Fibroblast of lung (primary cell): ENCODE measurements at places on chromosomes 1 and 21.

GRCh38 chr1:183063349-183063748, 40.1 kb downstream of the LAMC1 start:
- DNase-seq, result no peak

GRCh38 chr1:147735423-147735822, 25.0 kb downstream of the GJA5 start:
- DNase-seq, result no peak

GRCh38 chr1:234730770-234731568, 121.0 kb upstream of the IRF2BP2 start:
- peak; percentile 93 for DNase-seq

GRCh38 chr1:43293896-43294760, 6.7 kb upstream of the TIE1 start:
- DNase-seq, result peak; percentile 53

- no peak for DNase-seq
Observed at GRCh38 chr1:27117733-27118439, 37.0 kb downstream of the SLC9A1 start.

- DNase-seq, result no peak
Observed at GRCh38 chr1:173866413-173867115, 1.2 kb downstream of the GAS5 start.

GRCh38 chr1:204077979-204078696, 5.2 kb downstream of the SOX13 start:
- DNase-seq, result peak; percentile 15

DNA sequence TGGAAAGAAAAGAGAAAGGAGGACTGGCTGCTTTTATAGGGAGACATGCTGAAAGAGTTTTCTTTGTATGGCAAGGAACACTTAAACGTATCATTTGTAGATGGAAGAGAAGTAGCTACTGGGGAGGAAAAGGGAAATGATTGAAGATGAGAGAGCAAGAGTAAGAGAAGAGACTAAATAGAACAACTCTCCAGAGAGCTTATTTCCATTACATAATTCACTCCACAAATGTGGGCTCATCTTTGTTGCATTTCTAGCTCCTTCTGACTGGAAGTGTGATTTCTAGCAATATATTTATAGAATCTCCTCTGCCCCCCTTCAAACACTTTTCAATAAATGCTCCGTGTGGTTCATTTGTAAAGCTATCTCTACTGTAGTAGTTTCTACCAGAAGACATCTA, 71.0 kb downstream of the ST6GALNAC5 start:
- no peak for DNase-seq

DNA sequence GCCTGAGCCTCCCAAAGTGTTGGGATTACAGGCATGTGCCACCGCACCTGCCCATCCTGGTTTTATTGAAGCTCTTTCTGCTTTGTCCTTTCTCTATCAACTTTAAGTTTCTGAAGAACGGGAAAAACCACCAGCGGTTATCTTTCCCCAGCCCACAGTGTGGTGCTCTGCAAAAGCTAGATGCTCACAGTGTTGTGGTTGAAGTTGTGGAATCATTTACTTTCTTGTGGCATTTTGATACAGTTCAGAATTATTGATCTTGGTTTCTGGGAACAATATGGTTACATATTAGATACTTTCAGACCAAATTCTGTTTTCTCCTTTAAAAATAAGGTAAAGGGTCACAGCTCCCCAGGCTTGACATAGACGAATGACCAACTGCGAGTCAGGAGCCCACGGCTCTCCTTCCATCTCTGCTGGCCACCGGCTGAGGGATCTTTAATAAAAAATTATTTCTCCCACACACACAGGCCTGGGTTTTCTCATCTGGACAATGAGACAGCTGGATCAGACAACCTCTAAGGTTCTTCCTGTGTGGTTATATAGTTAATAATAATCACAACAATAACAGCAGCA, 385.3 kb downstream of the SETD4 start:
- DNase-seq, result peak; percentile 23

DNA sequence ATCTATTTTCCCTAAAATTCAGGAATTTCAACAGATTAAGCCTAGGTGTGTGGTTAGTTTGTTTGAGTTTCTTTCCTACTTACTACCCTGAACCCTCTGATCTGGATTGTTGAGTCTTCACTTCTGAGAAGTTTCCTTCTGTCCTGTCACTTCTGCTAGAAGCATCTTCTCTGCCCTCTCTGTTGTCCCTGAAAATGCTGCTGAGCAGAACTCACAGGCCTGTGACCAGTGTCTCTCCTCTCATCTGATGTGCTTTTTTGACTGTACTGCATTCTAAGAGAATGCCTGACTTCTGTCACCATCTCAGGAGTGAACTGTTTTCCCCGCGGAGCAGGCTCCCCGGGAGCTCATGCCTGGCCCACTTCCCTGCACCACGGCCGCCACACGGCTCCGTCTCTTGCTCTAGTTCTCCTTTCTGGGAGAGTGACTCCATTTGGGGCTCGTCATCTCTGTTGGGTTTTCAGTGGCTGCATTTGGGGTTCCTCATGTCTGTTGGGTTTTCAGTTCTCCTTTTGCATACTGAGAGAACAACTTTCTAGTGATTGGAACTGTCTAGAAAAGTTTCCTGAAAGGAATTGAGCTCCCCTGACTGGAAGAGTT, 77.9 kb downstream of the POFUT2 start:
- no peak for DNase-seq

DNA sequence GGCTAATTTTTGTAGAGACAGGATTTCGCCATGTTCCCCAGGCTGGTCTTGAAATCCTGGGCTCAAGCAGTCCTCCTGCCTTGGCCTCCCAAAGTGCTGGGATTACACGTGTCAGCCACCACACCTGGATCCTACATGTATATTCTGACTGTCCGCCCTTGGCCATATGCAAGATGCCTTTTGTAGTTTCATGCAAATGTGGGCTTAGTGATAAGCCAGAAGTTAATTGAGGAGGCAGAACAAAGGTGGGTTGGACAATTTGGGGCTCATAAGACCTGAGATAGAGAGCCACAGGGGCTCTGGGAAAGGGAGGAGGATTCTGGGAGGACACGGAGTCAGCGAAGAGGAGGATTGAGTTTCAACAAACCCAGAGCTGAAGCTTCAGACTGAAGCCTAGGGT, 24.9 kb downstream of the ALPL start:
- no peak for DNase-seq

DNA sequence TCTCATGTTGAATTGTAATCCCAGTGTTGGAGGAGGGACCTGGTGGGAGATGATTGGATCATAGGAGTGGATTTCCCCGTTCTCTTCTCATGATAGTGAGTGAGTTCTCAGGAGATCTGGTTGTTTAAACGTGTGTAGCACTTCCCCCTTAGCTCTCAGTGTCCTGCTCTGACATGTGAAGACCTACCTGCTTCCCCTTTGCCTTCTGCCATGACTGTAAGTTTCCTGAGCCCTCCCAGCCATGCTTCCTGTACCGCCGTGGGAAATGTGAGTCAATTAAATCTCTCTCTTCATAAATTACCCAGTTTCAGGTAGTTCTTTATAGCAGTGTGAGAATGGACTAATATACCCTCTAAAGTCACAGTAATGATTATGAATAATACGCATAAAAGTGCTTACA, 248.4 kb upstream of the LRRC7 start:
- no peak for DNase-seq

- peak; percentile 11 for DNase-seq
Observed at GRCh38 chr1:183315991-183316758, 102.0 kb downstream of the NMNAT2 start.

DNA sequence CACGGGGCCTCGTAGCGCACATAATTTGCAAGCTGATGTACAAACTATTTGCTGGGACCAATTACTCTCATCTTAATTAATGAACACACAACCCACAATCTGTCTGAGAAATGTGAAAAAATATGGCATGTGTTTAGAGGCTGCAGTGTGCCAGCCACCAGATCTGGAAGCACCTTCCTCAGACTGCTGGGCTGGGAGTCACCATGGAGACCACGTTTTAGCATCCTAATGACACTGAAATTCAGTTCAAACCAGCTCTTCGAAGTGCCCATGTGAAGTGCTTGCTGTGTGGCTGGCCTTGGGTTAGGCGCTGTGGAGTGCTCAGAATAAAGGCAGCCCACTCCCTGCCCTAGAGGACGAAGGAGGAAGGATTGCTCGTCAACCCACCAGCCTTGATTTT, 482.4 kb downstream of the OMA1 start:
- DNase-seq, result no peak

DNA sequence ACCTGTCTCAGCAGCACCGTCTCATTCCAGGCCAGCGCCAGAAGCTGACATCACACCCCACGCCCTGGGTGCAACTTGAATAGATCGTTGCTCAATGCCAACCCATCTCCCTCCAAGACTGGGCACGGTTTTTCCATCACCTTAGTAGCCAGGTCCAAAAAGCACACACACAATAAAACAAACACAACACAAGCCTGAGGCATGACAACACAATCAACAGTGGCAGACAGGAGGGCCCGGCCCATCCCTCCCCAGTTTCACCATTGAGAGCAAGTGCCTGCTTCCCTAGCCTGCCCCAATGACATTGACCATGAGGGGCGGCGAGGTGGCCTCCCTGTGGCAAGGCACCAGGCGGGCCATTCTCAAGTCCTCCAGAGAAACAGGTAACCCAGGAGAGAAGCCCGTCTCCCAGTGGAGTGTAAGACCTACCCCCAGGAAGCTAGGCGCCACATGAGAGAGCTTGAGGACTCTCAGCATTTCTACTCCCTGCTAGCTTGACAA, 2.7 kb downstream of the IFFO2 start:
- no peak for DNase-seq

DNA sequence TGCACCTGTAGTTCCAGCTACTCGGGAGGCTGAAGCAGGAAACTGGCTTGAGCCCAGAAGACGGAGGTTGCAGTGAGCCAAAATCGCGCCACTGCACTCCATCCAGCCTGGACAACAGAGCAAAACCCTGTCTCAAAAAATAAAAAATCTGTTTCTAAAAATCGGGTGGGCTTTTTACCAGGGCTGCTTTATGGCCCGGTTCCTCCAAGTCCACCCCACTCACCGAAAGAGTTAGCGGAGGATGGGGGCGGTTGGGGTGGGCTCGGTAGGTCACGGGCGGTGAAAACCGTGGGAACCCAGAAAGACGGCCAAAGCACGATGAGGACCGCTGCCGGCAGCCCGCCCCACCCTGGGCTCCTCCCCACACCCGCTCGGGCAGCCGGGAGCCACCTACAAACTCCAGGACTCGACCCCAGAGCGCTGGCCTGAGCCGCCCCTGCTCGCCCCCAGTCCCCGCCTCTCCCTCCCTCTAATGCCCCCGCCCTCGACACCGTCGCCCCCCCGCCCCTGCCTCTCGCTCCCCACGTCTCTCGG, 846 bp upstream of the PER3 start:
- DNase-seq, result peak; percentile 55

- DNase-seq, result no peak
Observed at GRCh38 chr1:18947570-18947969, 8.9 kb downstream of the IFFO2 start.

DNA sequence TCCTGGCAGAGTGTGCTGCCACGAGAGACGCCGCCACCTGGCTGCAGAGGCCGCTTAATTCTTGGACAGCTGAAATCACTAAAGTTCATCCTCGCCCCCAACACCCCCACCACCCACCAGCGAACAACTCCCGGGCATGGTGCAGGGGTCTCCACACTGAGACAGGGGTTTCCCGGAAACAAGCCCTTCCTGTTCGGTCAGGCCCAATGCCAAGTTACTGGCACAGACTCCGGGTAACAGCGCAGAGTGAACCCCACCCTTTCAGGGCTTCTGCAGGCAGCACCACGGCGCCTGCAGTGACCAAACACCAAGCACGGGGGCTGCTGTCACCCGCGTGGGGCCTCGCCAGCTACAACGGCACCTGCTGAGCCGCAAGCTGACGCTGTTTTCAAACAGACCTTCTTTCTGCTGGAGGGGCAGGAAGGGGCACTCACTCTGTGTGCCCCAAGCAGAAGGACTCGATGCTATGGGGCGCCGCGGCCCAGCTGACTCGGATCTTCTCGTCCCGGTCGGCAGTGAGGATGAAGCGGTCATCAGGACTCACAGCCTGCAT, 17.4 kb downstream of the WDR4 start:
- DNase-seq, result no peak

- no peak for DNase-seq
Observed at GRCh38 chr1:113255720-113256347, 134.5 kb upstream of the MAGI3 start.

DNA sequence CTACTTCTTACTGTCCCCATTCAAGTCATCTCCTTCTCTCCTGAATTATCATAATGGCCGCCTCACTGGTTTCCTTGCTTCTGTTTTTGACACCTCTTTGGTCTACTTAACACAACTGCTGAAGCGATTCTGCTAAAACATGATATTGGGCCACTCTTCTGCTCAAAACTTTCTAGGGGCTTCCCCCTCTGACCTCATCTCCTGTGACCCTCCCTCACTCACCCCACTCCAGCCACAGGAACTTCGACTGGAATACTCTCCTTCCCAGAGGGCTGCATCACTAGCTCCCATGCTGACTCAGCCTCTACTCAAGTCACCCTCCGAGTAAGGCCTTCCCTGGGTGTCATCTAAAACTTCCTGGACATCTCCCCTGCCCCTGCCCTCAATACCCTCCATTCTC, 35.7 kb downstream of the NRIP1 start:
- no peak for DNase-seq

DNA sequence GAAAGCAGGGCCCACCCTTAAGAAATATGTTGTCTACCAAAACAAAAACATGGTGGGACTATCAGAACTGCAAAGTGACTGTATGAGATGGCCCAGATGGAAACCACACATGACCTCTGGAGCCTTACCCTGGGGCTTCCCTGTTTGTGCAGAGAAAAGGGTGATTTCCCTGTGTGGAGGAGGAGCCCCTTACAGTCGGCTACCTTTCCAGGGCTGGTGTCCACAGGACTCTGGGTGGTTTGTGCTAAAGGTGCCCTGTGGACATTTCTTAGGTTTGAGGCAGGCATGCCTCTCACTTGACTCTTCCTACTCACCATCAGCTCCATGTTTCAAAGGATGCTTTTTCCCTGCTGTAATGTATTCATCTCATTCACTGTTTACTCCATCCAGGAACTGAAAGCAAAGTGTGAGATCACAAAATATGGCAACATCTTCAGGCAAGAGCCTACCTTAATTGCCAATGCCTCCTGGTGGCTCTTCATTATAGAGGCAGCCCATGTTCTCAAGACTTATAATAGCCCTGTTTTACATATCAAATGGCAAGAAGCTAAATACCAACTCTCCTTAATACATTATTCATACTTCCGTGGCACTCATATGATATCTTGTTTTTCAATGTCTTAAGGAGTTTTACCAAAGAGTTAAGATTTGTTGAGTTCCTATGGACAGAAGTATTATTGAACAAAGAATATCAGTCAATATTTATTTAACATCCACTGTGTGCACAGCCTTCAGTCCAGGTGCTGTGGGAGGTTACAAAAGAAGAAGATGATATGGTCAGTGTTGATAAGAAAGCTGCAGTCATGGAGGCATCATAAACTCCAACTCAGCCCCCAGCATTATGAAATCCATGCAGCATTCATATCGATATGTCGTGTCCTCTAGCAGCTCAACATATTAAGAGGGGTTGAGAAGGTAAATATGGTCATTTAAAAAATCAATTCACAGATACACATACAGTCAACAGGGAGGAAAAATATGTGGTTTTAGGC, 15.5 kb upstream of the TFF3 start:
- no peak for DNase-seq

DNA sequence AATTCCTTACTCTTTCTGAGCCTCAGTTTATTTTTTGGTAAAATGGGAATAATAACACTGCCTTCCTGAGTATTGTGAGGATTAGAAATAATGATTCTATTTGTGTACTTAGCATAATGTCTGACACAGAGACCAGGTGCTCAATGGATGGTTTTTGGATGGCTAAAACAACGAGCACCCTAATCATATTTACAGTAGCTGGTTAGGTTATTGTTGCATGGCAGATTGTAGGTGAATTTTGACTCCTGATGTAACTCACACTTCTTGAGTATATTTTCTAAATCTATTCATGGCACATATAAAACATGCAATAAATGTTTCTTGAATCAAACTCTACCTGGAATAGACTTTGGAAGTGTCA, 11.9 kb upstream of the DUSP10 start:
- no peak for DNase-seq
